NCI-H345 (cell line): ENCODE measurements at places on chromosomes 1 and 21.

DNA sequence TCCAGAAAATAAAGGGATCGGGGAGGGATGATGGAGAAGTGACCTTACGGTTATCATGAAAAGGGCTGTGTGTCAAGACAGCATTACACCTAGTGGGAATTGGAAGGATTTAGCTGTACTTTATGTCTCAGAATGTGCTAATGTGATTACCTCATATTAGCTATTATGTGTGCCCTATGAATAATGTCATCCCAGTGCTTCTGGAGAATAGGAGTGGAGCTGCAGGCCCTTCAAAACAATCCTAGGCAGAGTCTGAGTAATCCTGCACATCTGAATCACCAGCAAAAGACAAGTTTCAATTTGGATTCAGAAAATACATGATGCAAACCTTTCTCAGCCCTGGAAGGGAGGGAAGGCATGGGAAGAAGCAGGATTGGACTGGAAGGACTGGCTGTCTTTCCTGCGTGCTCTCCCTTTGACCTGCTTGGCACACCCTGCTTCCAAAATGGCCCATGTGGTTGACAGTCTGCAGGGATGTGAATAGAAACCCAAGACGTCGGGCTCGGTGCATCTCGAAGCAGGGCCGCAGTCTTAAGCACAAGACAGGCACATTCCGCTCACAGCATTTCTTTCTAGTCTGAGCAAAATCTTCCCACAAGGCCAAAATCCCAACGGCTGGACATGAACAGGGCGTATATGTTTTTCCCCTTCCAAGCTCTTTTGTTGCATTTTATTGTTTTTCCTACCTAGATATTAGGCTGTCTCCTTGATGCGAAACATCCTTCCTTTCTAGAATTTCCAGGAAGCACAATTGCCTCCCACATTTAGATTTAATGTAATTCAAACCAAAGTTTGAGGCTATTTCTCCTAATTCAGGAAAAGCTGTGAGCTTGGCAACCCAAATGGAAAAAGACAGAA lies 54.3 kb upstream of the TARBP1 start:
- DNase-seq: no peak

DNA sequence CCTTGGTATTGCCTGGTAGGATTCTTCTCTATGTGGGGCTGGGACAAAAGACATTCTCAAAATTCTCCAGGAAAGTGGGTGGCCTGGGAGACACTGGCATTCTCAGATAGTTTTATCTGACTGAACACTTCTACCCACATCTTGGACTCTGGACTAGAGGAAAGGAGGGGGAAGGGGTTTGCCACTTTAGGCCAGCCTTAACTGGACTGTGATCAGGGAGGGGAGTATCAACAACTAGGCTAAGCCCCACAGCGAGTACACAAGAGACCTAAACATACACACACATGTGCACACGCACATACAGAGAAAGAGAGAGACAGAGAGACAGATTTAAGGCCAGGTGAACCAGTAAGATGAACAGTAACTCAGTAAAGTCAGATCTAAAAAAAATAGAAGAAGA lies 1.2 kb upstream of the SEMA6C start:
- DNase-seq: no peak

DNA sequence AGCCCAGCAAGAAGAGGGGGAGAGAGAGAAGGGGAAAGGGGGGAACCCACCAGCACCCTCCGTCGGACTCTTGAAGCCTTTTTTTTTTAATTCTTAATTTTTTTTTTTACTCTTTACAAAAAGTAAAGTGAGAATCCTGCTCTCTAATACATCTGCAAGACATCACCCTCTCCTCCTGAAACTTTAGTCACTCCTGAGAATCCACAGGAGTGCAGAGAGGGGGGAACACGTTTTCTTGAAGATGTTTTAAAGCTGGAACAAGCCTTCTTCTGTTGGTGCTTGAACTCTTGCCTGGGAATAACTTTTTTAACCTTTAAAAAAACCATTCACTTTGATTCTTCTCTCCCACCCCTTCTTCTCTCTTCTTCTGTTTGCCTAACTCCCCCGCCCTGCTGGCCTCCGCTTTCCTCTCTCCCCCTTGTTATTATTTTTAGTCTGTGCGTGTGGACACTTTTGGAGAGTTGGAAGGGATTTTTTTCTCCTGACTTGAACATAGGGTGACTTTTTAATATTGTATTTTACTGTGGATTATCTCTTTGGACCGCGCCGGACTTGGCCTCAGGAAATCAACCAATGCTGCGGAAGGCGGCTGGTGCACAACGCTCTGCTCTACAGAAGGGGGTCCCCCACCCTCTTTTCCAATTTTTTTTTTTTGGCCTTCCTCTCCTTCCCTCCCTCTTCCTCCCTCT lies 383 bp upstream of the PRRX1 start:
- DNase-seq: no peak

DNA sequence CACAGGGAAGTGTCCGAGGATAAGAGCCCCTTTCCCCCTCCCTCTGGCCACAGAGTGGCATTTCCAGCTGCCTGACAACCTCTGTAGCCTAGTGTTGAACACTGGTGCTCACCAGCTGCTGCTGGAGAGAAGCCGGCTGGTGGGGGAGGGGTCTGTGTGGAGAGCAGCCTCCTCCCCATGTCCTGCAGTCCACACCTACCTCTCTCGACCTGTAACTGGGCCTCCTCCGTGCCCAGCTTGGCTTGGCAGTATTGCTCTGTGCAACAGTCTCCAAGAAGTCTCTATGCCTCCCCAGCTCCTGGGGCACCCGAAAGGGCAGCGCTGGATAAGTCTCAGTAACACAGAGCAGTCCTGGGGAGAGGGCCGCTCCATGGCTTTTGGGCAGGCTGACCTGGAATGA lies 17.0 kb downstream of the PAPPA2 start:
- DNase-seq: no peak

GRCh38 chr1:232339073-232339472 lies 290.9 kb downstream of the SIPA1L2 start:
- DNase-seq: no peak

GRCh38 chr1:200410566-200410878 lies 686 bp upstream of the ZNF281 start:
- DNase-seq: peak; percentile 72

GRCh38 chr1:68449901-68450300 lies at the start of gene RPE65:
Gene RPE65 (minus strand): TSS chr1:68449954. CDS start chr1:68449905, 49 bp downstream.
- no peak for DNase-seq

DNA sequence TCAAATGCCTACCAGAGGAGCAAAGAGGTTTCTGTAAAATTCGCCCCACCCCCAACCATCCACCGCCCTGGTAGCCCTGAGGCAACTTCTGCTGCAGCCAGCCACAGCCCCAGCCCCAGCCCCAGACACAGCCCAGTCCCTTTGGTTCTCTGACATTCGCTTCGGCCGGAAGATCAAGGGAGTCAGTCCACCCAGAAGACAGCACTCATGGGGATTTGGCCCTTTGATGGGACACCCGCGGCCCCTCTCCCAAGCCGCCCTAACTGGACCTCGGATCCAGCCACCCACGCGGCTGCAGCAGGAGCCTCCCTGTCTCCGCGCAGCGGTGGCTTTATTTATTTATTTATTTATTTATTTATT lies 3881.0 kb downstream of the SRGAP2C start:
- DNase-seq: no peak

- no peak for DNase-seq
These were observed 87.0 kb downstream of the NRIP1 start for GRCh38 chr21:14977814-14978213.

GRCh38 chr21:16370186-16370585 lies 640.4 kb downstream of the USP25 start:
- peak; percentile 20 for DNase-seq

GRCh38 chr1:65431111-65431705 lies 10.7 kb downstream of the LEPR start:
- DNase-seq: peak; percentile 27

- no peak for DNase-seq
These were observed 60.8 kb downstream of the NDUFS5 start for GRCh38 chr1:39086865-39087409.

DNA sequence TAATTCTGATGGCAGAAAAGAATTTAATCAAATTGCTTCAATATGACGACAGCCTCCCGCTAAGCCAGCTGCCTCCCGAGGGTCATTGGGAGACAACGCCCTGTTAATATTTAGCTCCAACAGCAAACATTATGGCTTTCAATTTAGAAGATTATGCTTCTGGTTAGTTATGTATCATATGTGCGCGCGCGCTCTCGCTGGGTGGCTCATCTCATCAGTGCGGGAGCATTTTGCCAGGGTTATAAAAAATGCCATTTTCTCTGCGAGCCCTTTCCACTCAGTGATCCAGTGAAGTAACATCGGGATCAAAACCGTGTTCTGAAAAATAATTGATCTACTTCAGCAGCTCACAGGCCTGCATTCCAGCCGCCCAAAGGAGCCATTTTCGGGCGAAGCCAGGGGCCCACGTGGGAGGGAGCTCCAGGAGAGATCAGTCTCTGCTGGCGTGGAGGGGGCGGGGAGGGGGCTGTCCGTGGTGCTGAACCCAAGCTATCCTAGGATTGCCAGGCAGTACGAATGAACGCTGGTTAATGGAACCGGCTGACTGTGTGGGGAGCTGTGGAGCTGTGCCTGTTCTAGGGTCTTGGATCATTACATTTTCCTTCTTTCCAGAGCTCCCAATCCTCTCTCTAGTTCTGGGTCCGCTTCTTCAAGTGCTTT lies 219.1 kb upstream of the ZC3H12A start:
- no peak for DNase-seq

GRCh38 chr1:217211486-217211885 lies 419.4 kb downstream of the GPATCH2 start:
- no peak for DNase-seq

DNA sequence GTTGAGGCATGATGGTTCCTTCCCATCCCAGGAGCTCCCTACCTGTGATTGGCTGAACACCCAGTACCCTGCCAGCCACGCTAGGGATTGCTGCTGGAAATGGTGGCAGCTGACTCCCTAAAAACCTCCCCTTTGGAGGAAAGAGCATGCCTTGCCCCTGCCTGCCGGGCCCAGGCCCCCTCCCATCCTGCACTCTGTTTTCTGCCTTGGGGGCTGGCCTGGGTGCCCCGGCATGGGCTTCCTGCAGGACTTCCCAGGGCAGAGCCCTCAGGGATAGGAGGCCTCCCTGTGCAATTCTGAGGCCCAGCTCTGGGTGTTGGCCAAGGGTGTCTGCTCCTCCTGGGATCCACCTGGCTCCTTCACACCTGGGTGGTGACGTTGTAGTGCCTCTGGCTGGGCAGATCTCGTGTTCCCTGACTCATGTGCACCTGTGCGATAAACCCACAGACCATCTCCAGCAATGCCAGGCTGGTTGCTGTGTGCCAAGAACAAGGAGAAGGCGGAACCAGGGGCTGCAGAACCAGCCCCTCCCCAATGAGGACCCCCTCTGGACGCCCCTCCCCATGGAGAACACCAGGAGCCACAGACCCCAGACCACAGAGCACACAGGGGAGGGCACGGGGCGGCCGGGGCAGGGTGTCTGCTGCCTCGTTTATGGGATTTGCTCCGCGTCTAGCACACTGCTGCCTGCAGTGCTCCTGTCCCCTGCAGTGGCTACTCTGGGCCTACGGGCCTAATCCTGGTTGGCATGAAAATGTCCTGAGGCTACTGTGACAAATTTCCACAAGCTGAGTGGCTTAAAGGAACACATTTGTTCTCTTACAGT lies 13.6 kb downstream of the CSTB start:
- DNase-seq: no peak

DNA sequence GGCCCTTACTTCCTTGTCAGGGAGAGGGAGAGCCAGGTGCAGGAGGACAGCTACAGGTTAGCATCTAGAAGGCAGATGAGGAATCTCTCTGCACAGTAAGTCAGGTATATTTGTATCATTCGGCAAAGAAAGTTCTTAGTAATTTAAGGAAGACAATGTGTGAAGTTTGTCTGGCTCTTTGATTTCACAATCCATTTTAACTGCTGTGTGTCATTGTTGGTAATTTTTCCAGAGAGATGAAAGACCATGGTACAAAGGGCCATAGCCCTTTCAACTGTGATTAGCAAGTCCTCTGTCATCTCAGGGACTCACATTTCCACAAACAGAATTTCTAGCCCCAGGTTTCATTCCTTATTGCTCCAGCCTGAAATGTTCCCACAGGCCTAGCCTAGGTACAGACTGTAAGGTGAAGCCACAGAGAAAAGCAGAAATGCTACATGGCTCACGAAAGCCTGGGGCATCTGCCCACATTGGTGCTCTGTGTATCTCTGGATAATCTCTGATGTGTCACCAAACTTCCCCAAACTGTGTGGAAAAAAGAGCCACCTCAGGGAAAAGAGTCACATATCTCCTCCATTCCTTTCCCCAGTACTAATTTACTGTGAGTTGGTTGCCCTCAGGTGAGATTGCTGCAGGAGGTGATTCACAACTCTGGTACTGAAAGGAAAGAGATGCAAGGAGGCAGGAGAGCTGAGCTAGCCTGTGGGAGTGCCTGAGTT lies 70.6 kb downstream of the SYT6 start:
- no peak for DNase-seq

DNA sequence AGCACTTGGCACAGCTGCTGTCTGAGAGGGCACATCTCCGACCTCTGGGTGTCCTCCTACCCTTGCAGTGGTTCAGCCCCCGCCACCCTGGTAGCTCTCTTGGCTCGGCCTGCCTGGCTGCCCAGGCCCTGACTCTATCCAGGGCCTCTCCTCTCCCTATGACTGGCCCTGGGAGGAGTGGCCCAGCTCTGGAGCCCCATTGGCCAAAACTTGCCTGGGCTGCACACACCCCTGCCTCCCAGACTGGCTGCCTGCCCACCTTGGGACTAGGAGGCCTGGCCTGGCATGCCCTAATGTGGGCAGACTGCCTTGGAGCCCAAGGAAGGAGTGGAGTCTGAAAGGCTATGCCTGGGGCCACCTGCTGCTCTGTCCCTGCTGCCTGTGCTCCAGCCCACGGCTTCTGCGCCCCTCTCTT lies 33.6 kb downstream of the ACOT11 start:
- no peak for DNase-seq

- no peak for DNase-seq
These were observed 1471.7 kb upstream of the B3GALT2 start for GRCh38 chr1:194658090-194658439.

- DNase-seq: peak; percentile 27
These were observed 17.5 kb downstream of the SLC26A9 start for GRCh38 chr1:205925736-205926135.

DNA sequence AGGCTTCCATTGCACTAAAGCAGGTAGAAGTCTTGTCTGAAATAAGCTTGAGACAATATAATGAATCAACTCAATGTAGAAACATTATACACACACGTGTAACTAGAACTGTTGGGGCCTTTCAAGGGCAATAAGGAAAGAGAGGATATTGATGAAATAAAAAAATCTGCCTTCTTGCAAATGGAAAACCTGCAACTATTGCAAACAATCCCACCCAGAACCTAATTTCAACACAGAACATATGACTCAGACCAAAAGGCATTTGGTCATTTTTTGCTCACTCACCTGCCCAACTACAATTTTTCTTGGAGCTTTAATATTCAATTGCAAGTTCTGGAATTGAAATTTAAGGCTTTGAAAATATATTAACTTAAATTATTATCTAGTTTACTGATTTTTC lies 900.1 kb downstream of the TTLL7 start:
- no peak for DNase-seq

DNA sequence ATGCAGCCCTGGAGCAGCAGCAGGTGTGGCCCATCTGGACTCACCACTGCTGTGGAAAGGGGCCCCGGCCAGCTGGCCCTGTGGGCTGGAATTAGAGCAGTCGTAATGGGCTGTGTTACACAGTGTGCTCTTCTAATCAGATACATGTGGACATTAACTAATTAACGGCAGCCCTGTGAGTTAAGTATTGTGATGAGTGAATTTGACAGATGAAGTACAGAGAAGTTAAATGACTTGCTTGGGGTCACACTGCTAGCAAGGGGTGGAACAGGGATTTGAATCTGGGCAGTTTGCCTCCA lies 58.6 kb downstream of the MDM4 start:
- DNase-seq: no peak

- no peak for DNase-seq
These were observed 32.7 kb downstream of the C1orf21 start for GRCh38 chr1:184419350-184420161.
